ENCODE measurements at places on chromosomes 4 and X. TPM values are rescaled to one million over a fixed set of nuclear protein-coding genes. Genes with fewer than 3 reads are reported as not detected.

The CXorf38 gene
- 12.6 TPM for polyA plus RNA-seq

GRCh38 chr4:66565801-66566200 lies 895.5 kb upstream of the EPHA5 start:
- no peak overlapping the region for H3K4me3 ChIP-seq
- no peaks in the 10 kb centered on the region for H3K36me3 ChIP-seq
- H3K27me3 ChIP-seq: no peaks in the 10 kb centered on the region
- DNase-seq: no peak

DNA sequence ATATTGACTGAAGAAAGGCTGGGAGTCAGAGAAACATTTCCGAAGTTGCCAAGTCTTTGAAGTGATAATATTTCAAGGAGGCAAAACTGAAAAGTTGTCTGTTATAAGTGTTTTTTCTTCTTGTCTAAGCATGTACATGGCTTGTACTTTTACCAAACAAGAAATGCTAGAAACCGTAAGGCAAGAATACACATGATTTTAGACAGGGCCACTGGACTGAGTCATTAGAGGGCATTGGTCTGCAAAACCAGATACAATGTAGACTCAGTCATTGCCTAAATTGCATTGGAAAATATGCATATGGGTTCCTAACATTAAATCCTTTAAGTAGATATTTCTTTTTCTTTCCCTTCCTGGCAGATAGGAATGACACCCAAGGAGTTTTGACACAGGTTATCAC lies 284.9 kb upstream of the PUDP start:
- no peaks in the 10 kb centered on the region for H3K36me3 ChIP-seq
- H3K4me1 ChIP-seq: no peaks in the 10 kb centered on the region
- no peaks in the 10 kb centered on the region for H3K27me3 ChIP-seq
- no peak overlapping the region for H3K4me3 ChIP-seq

The SASH3 gene
- 111 TPM for polyA plus RNA-seq

DNA sequence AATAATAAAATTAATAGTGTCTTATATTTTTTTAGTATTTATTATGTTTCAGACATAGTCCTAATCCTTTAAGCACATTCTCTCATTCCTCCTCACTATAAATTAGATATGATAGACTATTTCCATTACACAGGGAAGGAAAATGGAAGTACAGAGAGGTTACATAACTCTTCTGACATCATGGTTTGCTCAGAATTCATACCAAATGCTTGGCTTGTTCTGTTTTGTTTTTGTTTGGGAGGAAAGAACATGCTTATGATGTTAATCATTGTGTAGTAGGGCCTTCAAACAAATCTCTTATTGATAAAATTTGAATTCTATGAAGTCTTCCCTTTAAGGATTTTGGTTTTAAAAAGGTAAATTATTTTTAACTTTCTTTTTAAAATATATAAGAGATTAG lies 59.5 kb downstream of the RXFP1 start:
- no peaks in the 10 kb centered on the region for H3K36me3 ChIP-seq
- H3K4me3 ChIP-seq: no peak overlapping the region

The ZNF157 gene
- polyA plus RNA-seq: 0.33 TPM

The ENPEP gene
- 3.7 TPM for polyA plus RNA-seq

DNA sequence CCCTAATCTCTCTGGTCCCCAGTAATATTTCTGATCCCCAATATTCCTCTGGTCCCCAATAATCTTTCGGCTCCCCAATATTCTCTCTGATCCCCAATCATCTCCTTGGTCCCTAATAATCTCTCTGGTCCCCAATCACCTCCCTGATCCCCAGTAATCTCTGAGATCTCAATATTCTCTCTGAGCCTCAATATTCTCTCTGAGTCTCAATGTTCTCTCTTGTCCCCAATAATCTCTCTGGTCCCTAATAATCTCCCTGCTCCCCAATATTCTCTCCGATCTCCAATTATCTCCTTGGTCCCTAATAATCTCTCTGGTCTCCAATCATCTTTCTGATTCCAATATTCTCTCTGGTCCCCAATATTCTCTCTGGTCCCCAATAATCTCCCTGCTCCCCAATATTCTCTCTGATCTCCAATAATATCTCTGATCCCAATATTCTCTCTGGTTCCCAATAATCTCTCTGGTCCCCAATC lies 17.9 kb downstream of the P2RY8 start:
- no peaks in the 10 kb centered on the region for H3K27me3 ChIP-seq
- no peak overlapping the region for H3K27ac ChIP-seq
- peaks cover 5% of the 10 kb centered on the region for H3K4me1 ChIP-seq

GRCh38 chr4:126630230-126630629 lies 1002.5 kb upstream of the INTU start:
- H3K27ac ChIP-seq: no peak overlapping the region
- H3K4me3 ChIP-seq: no peak overlapping the region
- no peaks in the 10 kb centered on the region for H3K4me1 ChIP-seq
- no peaks in the 10 kb centered on the region for H3K36me3 ChIP-seq
- no peak for DNase-seq

DNA sequence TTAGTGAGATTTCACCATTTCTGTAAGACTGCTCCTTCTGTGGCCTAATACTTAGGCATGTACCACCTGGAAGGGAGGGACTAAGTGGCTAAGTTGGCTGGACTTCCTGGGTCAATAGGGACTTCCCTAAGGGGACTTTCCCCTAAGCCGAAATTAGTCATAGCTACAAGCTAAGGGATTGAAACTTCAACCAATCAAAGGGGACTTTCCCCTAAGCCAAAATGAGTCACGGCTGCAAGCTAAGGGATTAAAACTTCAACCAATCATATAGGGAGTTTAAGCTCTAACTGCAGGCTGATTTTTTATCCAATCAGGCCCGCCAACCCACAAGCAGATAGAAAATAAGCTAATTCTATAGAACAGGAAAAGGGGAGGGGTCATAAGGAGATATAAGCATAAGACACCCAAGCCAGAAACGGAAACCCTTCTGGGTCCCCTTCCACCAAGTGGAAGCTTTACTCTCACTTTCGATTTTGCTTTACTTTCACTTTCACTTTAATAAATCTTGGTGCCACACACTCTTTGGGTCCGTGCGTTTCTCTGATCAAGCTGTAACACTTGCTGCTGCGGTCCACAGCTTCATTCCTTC lies 382.8 kb downstream of the KLHL4 start:
- H3K27me3 ChIP-seq: no peaks in the 10 kb centered on the region
- H3K36me3 ChIP-seq: no peaks in the 10 kb centered on the region
- DNase-seq: no peak

- H3K36me3 ChIP-seq: no peaks in the 10 kb centered on the region
- no peaks in the 10 kb centered on the region for H3K4me1 ChIP-seq
- H3K27me3 ChIP-seq: no peaks in the 10 kb centered on the region
- no peak overlapping the region for H3K4me3 ChIP-seq
- H3K27ac ChIP-seq: no peak overlapping the region
- DNase-seq: no peak
Observed at GRCh38 chr4:176261481-176261880, 7.5 kb downstream of the ASB5 start.

DNA sequence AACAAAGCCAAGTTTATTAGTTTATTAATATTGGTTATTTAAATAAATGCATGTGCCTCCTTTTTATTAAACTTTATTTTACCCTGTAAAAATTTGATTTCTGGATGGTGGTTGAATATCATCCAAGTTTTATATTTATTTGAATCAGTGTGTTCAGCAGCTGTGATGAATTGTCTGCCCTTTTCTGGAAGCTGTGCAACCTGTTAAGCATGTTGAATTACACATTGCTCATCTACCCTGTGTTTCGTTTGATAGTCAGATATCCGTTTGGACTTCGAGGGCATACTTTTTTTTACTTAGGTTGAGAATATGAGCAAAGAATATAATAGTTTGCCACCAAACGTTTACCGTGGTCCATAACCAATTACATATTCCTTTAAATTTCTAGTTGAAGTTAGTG lies 95.8 kb upstream of the TENM3 start:
- no peak overlapping the region for H3K4me3 ChIP-seq
- H3K4me1 ChIP-seq: peaks cover 21% of the 10 kb centered on the region
- no peaks in the 10 kb centered on the region for H3K36me3 ChIP-seq
- no peak for DNase-seq
- no peak overlapping the region for H3K27ac ChIP-seq

DNA sequence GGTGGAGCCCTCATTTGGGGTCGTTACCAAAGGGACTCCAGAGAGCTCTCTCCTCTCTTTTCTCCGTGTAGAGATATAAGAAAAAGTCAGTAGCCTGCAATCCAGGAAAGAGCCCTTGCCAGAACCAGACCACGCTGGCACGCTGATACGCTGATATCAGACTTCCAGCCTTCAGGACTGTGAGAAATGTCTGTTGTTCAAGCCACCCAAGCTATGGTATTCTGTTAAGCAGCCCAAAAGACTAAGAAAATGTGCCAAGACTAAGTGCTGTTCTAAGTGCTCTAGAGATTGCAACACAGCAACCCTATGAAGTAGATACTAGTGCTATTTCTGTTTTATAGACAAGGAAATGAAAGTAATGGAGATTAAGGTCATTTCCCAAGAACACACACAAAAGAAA lies 205.7 kb downstream of the CAMK2D start:
- H3K4me3 ChIP-seq: no peak overlapping the region
- no peak for DNase-seq
- peak overlapping the region; percentile 45 for H3K27ac ChIP-seq
- no peaks in the 10 kb centered on the region for H3K27me3 ChIP-seq
- peaks cover 12% of the 10 kb centered on the region for H3K36me3 ChIP-seq
- H3K4me1 ChIP-seq: no peaks in the 10 kb centered on the region

- no peaks in the 10 kb centered on the region for H3K27me3 ChIP-seq
- no peaks in the 10 kb centered on the region for H3K36me3 ChIP-seq
- no peak overlapping the region for H3K4me3 ChIP-seq
- no peak overlapping the region for H3K27ac ChIP-seq
- DNase-seq: no peak
Observed at GRCh38 chr4:167032871-167033270, 201.4 kb downstream of the SPOCK3 start.

All from spleen (tissue), 13 donors.